ENCODE measurements at places on chromosomes 11 and 22.

DNA sequence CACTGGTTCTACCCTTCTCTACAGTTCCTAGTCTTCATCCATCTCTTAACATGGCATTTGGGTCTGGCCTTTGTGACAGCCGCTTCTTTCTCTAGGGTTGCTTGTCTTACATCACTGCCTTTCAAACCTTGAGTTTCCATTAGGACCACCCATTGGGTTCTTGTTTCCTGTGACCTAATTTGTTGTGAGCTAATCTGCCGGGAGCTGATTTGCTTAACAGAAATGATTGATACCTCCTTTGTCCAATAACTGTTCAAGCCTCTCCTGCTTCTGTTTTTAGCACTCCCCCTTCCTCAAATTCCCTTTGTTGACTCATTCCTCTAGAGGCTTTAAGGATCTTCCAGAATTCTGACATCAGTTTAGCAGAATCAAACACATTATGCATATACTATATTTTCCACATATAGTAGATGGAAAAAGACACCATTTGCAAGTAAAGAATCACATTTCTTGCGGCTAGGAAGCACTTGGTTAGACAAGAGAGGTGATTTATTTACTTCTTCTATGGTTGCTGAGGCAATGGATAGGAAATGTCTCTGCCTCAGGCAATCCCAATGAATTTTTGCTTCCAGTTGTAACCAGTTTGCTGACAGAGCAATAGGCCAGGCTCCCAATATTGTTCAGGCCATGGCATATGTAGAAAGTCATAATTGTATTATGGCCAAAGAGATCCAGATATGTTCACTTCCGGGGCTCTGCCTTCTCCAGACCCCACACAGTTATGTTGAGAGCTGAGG is 130.7 kb downstream of the SNX19 start:
- DNase-seq, result peak; percentile 45

DNA sequence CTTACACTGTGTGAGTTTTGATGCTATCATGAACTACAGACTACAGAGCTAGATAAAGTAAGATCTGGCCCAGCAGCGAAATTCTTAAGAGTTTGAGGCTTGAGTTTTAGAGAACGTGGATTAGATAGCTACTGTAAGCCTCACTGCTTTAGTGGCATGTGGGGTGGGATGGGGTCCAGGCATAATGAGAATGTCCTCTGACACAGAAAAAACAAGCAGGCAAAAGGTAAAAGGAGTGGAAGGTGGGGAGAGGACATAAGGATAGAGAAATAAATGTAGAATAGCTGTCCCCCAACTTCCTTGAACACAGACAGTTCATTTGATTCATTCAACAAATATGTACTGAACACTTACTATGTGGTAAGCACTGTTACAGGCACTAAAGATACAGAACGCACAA is 324.5 kb upstream of the PITPNB start:
- DNase-seq, result peak; percentile 52

DNA sequence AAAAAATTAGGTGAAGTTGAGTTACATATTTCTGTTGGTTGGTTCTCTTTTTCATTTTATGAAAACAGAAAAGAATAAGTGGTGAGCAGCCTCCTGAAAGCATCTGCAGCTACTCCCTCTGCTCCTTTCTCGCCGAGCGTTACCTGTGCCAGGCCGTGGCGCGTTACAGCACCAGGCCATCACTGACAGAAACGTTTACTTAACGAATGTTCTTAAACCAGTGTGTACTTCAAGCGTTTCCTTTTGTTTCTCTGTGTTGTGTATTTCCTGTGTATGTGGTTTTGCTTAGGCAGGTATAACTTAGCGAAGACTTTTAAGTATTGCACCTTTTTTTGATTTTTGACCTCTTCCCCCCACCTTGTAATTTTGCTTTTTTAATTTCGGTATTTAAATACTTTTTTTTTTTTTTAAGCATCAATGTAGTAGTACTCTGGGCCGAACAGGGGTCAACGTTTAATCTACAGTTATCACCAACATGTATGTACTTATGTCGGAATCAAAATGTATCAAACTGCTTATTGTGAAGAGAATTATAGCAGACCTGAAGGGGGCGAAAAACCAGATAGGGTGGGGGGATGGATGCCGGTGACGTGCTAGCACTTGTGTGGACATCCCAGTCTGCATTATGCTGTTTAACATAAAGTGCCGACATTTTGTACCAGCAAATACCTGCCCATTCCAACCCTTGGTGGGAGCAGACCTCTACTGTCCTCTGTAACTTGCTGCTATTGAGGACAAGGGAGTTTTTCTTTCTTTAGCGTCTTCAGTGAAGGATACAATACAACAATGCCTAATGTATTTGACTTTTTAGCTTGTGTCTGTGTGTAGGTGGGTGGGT is 21.6 kb upstream of the ADSL start:
- DNase-seq, result no peak

- peak; percentile 17 for DNase-seq
Measured at GRCh38 chr11:134139873-134140331, 71.0 kb downstream of the JAM3 start.

- no peak for DNase-seq
Measured at GRCh38 chr11:23769214-23769613, 727.6 kb upstream of the LUZP2 start.

GRCh38 chr11:76073724-76074123 is 132.6 kb downstream of the WNT11 start:
- DNase-seq, result no peak

GRCh38 chr11:8288166-8288772 is 24.6 kb upstream of the LMO1 start:
- no peak for DNase-seq

- DNase-seq, result peak; percentile 57
Measured at GRCh38 chr11:107018902-107019493, 722 bp upstream of the GUCY1A2 start.

DNA sequence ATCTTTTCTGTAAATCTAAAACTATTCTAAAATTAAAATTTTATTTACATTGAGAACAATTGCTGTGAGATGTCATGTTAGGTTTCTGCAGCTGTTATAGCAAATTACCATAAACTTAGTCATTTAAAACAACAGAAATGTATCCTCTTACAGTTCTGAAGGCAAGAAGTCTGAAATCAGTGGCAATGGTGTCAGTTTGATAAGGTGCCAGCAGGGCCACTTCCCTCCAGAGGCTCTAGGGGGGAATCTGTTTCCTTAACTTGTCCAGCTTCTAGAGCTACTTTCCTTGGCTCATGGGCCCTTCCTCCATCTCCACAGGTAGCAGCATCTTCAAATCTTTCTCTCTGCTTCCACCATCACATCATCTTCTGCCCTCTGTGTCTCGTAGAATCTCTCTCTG is 23.0 kb downstream of the MOGAT2 start:
- no peak for DNase-seq

- DNase-seq, result no peak
Measured at GRCh38 chr11:11461473-11461872, 108.4 kb upstream of the CSNK2A3 start.

GRCh38 chr11:10328314-10329098 is 23.6 kb downstream of the ADM start:
- DNase-seq, result peak; percentile 70

- DNase-seq, result no peak
Measured at GRCh38 chr11:69868006-69868810, 49.0 kb upstream of the FGF3 start.

GRCh38 chr11:12628314-12628713 is 45.9 kb upstream of the TEAD1 start:
- DNase-seq, result no peak

- DNase-seq, result peak; percentile 69
Measured at GRCh38 chr11:117232092-117232878, at the start of gene RNF214. TSS of gene RNF214 (plus strand) at chr11:117232671. CDS start at chr11:117234273, 1,602 bp downstream.

GRCh38 chr11:103773537-103773936 is 262.9 kb upstream of the DDI1 start:
- DNase-seq, result no peak

DNA sequence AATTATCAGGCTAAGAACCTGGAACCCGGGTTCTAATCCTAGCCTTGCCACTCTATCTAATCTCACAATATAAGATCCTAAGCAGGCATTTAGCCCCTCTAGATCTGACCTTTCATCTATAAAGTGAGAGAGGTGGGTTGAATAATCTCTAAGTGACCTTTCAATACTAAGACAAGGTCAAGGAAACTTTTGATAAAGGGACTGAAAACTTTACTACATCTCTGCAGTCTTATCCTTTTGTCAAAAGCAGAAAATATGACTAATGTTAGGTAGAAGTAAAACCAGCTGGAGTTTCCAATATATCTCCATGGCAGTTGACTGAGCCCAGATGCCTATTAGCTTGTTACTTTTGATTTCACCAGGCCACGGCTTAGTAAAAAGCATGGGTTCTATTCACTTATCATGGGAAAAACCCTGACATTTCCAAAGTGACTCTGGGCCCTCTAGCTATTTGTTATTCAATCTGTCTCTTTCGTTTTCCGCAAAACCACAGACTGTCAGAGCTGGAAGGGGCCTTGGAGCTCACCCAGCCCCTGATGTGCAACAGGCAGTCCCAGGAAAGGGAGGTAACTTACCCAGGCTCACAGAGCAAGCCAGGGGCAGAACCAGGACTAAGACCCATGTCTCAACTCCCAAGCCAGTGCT is 75.8 kb downstream of the RAB30 start:
- no peak for DNase-seq

DNA sequence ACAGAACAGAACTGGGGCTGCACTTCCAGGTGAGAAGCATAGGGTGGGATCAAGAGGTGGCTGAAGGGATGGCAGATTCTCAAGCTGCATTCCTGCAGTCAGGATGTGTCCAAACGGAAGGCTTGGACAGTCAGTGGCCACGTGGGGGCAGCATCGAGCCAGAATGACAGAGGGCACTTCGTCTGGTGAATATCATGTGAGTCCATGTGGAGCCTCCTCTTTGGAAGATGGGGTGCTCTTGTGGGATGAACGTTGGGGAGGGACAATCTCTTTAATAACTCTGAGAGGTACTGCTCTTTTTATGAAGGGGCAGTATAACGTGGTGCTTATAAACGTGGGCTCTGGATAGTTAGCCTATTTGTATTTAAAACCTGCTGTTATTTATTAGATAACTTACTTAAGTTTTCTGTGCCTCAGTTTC is 154.9 kb upstream of the NAV2 start:
- peak; percentile 61 for DNase-seq

GRCh38 chr11:58525037-58525614 is 17.2 kb upstream of the OR5B21 start:
- no peak for DNase-seq

DNA sequence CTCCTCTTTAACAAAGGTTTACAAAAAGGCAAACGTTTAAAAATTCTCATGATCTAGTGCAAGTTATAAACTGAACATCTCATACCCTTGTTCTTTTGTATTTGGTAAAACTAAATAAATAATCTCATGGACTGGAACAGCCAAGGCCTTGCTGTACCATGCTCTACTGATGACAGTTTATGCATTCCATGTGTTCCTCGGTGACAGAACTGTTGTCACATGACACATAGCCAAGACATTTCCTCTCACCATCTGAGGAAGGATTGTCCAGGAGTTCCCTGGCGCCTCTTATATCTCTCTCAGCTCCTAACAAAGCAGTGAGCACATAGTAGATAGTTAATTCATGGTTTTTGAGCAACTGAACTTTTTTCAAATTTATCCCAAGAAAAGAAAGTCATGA is 12.6 kb downstream of the CCDC83 start:
- DNase-seq, result no peak

- no peak for DNase-seq
Measured at GRCh38 chr11:84607975-84608836, 1018.9 kb downstream of the DLG2 start.

DNA sequence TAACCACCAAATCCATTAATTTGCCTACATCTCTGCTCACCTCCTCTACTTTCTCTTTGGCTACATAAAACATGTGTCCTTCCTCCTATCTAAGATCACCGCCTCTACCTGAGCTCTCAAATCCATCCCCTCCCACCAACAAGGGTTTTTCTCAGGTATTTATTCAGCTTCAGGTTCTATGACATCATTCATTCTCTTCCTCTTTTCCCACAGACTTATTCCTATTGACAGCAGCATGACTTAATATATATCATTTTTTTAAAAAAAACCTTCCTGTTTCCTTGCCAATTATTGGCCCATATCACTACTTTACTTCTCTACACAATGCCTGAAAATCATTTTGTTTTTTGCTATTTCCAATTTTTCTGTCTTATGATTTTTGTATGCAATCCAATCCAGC is 4.4 kb downstream of the CASP12 start:
- DNase-seq, result no peak

Data from NCI-H226 (cell line).